Mesothelial cell of epicardium (in vitro differentiated cells): ENCODE measurements at places on chromosomes 4 and X.

DNA sequence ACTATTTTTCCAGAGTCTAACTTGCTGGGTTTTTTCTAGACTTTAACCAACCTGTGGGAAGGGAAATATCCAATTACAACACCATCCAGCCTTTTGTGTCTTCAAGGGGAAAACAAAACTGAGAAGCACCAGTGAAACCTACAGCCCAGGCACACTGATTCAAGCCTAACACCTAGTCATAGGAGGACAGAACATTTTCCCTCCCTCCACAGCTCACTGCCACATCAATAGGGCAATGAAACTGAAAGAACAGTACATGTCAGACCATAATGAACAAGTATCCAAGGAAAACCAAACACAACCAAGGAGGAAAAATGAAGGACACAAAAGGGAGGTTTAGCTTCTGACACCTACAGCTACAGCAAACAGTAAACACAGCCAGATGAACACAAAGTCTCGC is 17.6 kb downstream of the MAGEA8 start:
- no peak for DNase-seq

DNA sequence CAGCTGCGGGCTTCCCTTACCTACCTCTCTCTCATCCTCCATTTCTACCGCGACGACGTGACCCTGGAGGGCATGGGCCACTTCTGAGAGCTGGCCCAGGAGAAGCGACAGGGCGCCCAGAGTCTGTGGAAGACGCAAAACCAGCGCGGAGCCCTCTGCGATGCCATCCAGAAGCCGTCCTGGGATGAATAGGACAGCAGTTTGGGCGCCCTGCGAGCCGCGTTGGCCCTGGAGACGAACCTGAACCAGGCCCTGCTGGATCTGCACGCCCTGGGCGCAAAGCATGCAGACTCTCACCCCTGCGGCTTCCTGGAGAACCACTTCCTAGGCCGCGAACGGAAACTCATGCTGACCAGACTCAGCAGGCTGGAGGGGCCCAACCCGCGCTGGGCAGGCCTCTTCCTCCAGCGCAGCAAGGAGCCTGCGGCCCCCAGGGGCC is 52.7 kb upstream of the TMPRSS11F start:
- no peak for DNase-seq

DNA sequence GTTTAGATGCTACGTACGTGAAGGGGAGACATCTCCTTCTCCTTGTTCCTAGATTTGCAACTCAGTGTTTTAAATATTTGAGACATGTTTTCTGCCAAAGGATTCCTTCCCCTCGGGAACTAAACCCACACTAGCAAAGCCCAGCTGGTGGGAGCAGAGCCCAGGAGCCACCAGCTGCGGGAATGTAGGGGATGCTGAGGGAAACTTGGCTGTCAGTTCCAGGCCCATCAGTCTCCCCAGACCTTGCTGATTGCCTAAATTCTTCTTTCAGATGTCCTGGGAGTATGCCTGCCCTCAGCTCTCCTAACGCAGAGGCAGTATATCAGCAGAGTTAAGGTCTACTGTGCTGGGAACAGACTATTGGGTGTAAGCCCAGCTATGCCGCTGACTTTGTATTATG is 630.0 kb upstream of the TENM3 start:
- DNase-seq, result no peak

GRCh38 chr4:128825226-128825625 is 15.7 kb downstream of the JADE1 start:
- no peak for DNase-seq

DNA sequence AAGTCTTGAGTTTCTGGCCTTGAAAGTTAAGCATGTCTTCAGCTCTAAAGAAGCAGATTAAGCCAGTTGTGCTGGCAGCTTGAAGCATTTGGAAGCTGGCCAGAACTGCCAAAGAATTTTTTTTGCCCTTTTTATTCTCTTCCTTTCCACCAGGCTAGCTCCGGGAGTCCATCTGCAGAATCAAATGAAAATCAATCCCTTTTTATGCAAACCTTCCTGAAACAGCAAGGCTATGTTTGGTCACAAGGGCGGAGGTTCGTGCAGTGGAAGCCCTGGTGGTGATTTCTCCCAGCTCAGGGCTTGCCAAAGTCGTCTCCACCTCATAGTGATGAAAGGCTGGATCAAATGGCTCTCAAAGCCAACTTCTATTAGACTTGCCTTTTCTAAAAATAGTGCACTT is 21.6 kb upstream of the C4orf54 start:
- no peak for DNase-seq

DNA sequence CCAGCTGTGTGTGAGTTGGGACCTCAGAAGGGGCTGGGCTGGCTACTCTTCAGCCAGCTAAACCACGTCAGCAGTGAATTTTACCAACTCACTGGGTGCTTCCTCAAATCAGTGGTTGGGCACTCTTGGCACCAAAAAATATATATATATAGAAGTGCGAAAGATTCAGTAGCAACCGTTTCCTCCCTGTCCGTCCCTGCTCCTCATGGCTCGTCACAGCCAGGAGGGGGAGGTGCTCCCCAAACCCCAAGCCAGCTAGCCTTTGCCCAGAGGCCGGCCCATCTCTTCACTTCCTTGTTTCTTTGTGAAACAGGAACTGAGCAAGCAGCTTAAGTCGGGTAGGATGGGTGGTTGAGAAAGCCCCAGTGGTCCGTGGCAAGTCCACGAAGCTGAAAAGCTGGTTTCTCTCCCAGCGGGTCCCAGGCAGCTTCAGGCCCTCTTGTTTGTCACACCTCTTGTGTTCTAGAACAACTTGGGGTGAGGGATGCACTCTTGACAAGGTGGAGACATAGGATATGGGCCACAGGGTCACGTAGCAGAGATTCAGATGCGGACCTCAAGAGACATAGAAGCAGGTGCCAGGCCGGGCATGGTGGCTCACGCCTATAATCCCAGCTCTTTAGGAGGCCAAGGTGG is 6.8 kb upstream of the SASH3 start:
- DNase-seq, result no peak

- DNase-seq, result no peak
Measured at GRCh38 chr4:123506011-123506695, 109.6 kb downstream of the SPRY1 start.

- no peak for DNase-seq
Measured at GRCh38 chr4:158538911-158539310, 17.2 kb downstream of the RXFP1 start.

- peak; percentile 22 for DNase-seq
Measured at GRCh38 chr4:924107-925096, 7.7 kb downstream of the GAK start.

- DNase-seq, result no peak
Measured at GRCh38 chrX:112197840-112198239, 115.3 kb upstream of the TRPC5 start.

DNA sequence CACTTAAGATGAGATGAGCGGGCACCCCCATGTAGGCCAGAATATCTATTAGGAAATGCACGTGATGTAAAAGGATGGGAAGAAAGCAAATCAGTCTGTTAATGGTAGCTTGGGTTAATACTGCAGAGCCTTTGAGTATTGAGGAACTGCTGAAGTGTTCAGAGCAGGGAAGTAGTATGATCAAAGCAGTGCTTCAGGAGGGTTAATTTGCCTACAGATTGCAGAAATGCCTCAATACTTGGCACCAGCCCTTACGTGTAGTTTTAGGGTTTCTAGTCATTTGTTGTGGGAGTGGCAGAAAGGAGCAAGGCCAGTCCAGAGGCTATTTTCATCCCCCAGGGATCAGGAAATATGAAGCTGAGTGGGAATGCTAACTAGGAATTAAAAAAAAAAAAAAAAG is 19.7 kb downstream of the ZFX start:
- DNase-seq, result no peak

GRCh38 chr4:65617416-65617815 is 52.9 kb downstream of the EPHA5 start:
- DNase-seq, result no peak

DNA sequence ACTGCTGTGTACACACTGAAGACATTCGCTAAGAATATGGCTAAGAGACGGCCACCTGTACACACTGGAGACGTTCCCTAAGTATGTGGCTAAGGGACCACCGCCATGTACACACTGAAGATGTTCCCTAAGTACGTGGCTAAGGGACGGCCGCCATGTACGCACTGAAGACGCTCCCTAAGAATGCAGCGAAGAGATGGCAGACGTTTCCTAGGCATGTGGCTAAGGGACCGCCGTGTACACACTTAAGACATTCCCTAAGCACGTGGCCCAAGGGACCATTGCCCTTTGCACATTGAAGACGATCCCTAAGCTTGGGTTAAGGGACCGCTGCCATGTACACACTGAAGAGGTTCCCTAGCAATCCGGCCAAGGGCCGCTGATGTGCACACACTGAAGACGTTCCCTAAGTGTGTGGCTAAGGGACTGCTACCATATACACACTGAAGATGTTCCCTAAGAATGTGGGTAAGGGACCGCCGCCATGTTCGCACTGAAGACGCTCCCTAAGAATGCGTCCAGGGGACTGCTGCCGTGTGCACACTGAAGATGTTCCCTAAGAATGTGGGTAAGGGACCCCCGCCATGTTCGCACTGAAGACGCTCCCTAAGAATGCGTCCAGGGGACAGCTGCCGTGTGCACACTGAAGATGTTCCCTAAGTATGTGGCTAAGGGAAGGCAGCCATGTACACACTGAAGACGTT is 36.7 kb downstream of the DHRSX start:
- no peak for DNase-seq

- DNase-seq, result no peak
Measured at GRCh38 chr4:187544461-187545053, 451.0 kb upstream of the ZFP42 start.

GRCh38 chr4:140135529-140136088 is 18.4 kb downstream of the MAML3 start:
- peak; percentile 60 for DNase-seq

- no peak for DNase-seq
Measured at GRCh38 chr4:52510939-52511565, 148.0 kb downstream of the USP46 start.

DNA sequence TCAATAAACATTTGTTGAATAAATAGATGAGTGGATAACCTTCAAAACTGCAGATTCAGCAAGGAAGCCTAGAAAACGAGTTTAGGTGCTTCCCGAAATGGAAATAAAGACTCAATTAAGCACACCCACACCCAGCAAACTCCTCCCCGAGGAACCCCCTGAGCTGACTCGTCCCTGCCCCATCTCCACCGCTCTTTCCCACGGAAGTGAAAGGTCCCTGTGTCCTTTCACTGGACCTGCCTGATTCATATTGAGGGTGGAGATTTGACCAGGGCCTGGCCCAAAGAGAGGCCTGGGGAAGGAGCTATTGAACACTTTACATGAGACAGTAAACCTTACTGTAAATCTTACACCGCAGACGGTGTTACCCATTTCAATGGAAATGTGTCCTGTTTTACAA is 129.1 kb downstream of the CPZ start:
- DNase-seq, result no peak
